ENCODE measurements at places on chromosomes 5 and 9.

GRCh38 chr9:101999441-101999840, 261.0 kb upstream of the GRIN3A start:
- DNase-seq, result no peak

- DNase-seq, result no peak
Measured at GRCh38 chr5:176770431-176770830, 39.9 kb upstream of the UNC5A start.

DNA sequence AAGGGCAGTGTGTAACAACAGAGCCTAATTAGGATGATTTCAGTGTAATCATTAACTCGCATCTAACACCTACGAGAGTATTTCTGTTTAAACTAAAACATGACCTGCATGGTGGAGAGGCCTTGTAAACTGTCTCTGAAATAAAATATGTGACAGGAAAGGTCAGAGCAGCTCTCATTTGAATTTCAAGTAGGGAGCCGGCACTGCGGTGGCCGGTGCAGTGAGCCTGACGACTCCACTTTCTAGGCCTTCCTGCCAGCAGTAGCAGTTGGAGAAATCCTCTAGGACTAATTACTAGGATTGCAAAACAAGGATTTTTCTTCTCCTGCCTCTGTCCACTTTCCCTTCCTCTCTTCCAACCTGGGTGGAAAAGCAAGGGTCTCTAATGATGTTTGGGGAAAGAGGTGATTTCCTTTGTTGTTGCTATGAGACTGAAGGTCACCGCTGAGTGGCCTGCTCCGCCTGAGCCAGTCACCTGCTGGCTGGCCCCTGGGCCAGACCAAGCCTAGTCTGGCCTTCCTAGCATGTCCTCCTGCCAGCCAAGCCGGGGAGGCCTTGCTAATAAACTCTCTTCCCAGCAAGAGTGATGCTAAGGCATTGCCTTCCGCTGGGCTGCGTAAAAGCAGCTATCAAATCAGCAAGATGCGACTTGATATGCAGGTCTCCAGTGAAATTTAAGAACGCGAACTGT, 245.7 kb downstream of the PSAT1 start:
- no peak for DNase-seq

DNA sequence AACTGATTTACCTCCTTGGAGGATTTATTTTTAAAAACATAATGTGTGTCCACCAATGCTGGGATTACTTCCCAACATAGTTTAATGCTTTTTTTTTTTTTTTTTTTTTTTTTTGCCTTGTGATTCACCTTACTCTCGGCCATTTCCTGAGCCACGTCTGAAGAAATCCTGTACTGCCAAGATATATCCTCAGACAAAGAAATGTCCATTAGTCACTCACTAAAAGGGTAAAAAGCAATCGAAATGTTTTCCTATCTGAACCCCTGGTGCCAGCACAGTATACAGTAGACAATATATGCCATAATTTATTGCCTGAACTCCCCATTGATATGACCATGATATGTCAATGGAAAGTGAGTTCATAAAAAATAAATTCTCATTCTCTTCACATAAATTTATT, 344.1 kb downstream of the BNC2 start:
- DNase-seq, result no peak

GRCh38 chr9:107141967-107142366, 141.1 kb upstream of the RAD23B start:
- no peak for DNase-seq

- DNase-seq, result peak; percentile 37
Measured at GRCh38 chr5:141524604-141525597, 36.0 kb downstream of the PCDHGC5 start.

DNA sequence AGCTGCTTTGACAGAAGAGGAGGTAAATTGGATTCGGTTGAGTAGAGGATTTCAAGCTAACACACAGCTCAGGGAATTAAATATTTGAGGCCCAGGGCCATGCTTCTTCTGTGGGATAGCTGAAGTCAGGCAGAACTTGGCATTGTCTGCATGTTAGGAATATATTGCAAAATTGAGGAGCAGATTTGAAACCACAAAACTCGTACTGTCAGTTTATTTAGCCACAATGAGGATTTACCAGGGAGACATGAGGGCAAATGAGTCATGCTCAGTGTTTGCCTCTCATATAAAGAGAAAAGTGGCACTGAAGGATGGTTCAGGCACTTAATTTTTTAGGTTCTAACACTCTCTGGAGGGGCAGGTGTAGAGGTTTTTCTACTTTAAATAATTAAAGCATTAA, 83.0 kb upstream of the PRLR start:
- no peak for DNase-seq

DNA sequence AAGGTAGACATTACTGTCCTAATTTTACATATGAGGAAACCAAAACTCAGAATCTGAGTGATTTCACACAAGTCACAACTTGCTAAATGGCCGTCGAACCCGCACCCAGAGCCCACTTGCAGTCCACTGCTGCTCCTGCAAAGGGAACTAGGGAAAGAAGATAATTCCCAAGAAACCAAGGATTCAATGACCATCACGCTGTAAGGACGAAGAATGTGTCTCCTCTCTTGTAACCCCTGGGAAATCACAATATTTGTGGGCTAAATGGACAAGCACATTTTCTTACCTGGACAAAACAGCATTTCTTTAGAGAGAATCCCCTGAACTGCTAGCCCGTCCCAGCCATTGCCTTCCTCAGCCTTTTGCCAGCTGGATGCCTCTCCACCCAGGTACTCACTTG, 2.4 kb downstream of the RPS14 start:
- DNase-seq, result no peak

DNA sequence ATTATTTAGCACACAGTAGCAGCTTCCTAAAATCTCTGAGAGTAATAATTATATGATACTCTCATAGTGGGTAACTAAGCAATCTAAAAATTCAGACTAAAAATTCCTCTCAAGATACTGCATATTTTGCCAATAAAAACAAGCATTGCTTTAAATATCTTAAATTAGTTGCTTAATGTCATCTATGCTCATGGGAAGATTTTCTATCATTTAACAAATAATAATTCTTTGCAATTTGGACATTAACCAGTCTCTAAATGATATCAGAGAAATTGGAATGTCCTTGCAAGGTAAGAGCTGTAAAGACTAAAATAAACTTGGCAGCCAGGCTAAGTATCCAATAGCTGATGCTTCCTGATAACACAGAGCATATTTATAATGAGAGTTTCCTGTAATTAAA, 221.8 kb downstream of the SNCAIP start:
- DNase-seq, result no peak

DNA sequence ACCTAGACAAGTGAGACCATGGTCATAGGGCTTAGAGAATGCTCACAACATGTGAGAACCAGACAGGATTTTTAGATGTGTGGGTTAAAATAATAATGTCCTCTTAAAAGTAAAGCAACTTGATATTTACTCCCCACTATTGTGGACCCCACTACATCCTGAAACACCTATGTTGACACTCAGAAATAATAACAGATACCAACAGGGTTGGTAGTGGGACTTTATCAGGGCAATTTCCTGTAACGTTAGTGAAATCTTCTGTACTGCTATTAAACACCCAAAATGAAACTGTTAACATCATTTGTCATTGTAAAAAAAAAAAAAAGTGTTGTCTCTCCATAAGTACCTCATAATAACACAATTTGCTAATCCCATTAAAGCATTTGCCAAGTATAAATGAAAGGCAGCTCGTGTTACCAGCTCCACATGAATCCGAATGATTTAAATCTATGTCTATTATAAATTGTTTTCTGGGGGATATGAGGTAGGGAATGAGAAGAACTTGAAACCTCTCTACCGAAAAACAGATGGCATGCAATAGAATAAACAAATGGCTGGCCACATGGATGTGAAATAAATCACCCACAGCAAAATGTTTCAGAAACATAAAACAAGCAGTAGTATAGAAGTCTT, 285.9 kb downstream of the ARHGEF28 start:
- no peak for DNase-seq

GRCh38 chr9:115838417-115838816, 315.2 kb upstream of the PAPPA start:
- no peak for DNase-seq

GRCh38 chr5:33936004-33936380, 194 bp upstream of the RXFP3 start:
- DNase-seq, result peak; percentile 49

GRCh38 chr5:138128334-138128733, 10.9 kb downstream of the NME5 start:
- no peak for DNase-seq

GRCh38 chr5:76175821-76176403, 92.7 kb downstream of the SV2C start:
- DNase-seq, result peak; percentile 34

- DNase-seq, result no peak
Measured at GRCh38 chr9:1320051-1320557, 269.9 kb downstream of the DMRT2 start.

DNA sequence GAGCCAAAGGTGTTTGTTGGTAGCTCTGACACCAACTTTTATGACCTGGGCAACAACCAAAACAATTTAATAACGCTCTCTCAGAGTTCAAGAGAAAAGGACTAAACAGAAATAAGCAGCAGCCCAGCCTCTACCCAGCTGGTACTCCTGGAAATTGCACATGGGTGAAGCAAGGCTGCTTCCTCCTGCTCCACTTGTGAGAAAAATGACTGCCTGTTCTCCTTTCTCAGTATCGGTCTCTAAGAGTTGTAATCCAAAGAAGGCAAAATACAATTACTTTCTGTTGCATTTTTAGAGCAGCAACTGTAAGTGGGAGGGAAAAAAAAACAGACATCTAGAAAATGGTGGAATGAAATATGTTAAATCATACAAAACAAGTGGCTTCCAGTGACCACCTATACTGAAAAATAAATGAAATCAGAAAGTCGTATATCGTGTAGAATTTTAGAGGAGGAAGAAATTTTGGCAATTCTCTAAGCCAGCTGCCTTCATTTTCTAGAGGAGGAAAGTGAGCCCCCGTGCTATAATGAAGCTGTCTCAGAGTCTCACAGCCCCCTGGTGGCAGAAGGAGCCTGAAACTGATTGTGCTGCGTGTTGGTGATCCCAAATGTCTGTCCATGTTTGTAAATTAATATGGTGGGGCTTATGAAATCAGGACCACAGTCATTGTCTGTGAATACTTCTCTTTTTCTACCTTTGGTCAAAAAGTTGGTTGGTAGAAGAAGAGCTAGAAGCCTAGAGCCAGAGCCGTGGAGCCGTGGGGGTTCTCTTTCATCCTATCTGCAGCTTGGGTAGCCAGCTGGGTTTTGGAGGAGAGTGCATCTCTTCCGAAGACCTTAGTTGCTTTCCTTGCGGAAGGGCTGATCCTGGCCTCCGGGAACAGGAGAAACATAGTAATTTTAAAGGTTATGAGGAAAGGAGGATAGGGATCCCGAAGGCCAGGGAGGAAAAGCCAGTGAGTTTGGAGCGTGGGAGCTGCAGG, 139.9 kb downstream of the PIP5K1B start:
- DNase-seq, result peak; percentile 3

GRCh38 chr5:178532666-178533065, 57.5 kb downstream of the COL23A1 start:
- no peak for DNase-seq

DNA sequence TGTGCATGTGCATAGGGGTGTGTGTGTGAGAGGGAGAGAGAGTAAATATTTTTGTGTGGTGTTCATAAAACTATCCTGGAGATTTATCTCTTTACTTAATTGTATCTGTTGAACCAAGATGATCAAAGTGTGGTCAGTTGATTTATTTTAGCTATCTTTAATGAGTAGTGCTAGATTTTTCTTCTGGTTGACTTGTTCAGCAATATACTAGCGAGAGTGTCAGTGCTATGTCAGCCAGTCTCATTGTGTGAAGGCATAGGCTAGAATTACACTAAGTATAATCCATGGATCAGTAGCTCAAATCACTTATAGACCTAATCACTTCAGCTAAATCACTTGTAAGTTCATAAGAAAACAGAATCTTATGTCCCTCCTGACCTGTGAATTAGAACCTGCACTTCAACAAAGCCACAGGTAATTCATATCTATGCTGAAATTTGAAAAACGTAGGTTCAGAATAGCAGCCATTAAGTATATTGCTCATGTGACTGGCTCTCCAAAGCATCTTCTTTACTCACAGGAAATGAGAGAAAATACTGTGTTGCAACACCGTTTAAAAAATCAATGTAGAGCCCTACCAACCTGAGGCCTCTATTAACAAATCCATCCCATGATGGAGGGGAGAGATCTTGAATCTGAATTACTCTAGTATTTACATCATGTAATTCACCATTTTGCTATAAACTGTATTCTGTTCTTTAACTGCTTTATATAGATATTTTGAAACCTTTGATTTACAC, 203.1 kb upstream of the ACTBL2 start:
- no peak for DNase-seq

- no peak for DNase-seq
Measured at GRCh38 chr9:101403516-101404285, 5.0 kb downstream of the ZNF189 start.
